ENCODE measurements at places on chromosomes 12 and 14.

GRCh38 chr14:103155010-103155409 lies 31.7 kb downstream of the TNFAIP2 start:
- no peak for DNase-seq

DNA sequence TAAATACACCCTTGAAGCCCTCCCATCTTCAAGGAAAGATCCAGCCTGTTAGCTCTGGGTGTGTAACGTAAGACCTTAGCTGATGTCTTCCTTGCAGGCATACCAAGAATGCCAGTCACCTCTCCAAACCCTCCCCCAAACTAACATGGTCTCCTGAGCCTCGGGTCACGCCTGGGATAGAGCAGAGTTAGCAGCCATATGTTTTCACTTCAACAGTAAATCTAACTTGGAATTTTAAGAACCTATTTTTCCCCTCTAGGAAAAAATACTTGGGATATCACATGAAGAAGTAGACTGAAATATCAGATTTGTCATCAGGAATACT lies 27.9 kb downstream of the BCL2L14 start:
- no peak for DNase-seq

GRCh38 chr12:32993404-32993803 lies 96.8 kb upstream of the PKP2 start:
- no peak for DNase-seq

GRCh38 chr14:23296012-23296777 lies 6.5 kb downstream of the PPP1R3E start:
- DNase-seq = no peak

DNA sequence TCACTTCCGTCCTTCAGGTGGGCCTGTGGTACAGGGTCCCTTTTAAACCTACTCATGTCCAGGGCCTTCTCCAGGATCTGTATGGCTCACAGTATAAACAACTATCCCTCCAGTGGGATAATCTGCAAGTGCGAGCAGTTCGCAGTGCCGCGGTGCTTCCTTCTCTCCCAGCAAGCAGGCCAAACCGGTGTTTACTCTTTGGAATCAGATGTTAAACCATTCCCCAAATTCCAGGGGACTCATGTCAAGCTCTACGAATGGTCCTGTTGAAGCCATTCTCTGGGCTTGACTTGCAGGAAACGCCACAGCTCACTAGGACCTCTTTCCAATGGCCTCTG lies 59.6 kb downstream of the OR11H12 start:
- DNase-seq = no peak

DNA sequence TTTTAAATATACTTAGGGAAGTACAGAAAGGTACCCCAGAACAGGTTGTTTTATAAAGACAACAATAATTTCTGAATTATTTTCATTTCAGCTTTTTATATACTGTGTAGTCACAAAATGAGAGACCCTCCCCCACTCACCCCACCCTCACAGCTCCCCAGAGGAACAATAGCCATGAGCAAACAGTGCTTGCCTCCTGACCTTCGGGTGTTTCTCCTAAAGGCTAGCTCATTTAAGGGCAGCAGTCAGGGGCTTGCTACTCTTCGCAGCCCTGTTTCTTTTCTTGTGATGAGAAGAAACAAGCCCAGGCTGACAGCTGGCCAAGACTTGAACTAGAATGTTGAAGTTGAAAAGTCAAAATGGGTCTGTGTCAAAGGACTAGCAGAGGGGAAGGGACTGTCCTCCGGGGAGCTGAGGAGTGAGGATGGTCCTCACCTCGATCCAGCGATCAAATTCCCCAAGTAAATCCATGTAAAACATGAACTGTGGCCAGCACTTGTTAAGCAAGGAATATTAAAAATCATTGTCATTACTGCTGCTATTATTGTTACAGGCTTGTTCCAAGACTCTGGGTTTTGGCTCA lies 133.8 kb upstream of the ARHGAP5 start:
- DNase-seq = no peak

Measured in activated CD4-positive, CD25-positive, alpha-beta regulatory T cell treated with anti-CD3 and anti-CD28 coated beads, Interleukin-2, amount 50 U/mL, for 72 hours (primary cell).